Activated CD4-positive, alpha-beta T cell treated with anti-CD3 and anti-CD28 coated beads for 36 hours (primary cell): ENCODE measurements at places on chromosomes 2 and 18.

DNA sequence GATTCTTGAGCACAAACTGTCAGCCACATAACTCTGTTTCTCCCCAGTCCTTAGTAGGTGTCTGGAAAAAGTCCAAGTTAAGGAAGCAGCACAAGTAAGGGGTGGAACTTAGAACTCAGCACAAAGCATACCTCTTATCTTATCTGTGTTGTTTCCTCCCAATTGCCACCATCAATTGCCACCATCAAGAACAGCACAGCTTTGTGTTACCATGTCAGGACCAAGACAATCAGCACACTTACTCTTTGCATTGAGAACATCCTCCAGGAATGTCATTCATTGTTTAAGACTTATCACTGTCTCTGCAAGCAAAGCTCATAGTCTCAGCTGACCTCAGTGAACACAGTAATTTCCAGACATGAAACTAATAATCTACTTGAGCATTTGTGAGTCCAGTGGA is 212.7 kb upstream of the FSHR start:
- no peaks in the 10 kb centered on the region for H3K36me3 ChIP-seq
- no peaks in the 10 kb centered on the region for H3K27me3 ChIP-seq
- no peak overlapping the region for H3K4me3 ChIP-seq
- H3K4me1 ChIP-seq, result no peaks in the 10 kb centered on the region
- no peak overlapping the region for H3K27ac ChIP-seq

- H3K4me3 ChIP-seq, result no peak overlapping the region
- no peaks in the 10 kb centered on the region for H3K36me3 ChIP-seq
- H3K4me1 ChIP-seq, result no peaks in the 10 kb centered on the region
- H3K27ac ChIP-seq, result no peak overlapping the region
Measured at GRCh38 chr2:37367984-37368383, 23.6 kb downstream of the QPCT start.

DNA sequence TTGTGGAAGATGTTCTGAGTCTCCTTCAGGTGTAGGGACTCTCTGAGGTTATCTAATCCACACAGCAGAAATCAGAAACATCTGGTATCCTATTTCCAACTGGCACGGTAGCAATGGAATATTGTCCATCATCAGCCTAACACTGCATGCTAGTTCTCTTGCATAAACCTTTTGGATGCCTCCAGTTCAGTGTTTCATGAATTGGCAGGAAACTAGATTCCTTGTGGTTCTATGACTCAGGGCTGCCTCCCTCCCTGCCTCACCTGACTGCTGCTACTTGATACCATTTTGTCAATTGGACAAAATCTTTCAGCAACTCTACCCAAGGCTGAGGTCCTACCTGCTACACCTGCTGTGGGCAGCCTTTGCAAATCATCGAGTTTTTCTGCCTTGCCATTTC is 130.9 kb downstream of the TPGS2 start:
- no peak overlapping the region for H3K4me3 ChIP-seq
- H3K4me1 ChIP-seq, result no peaks in the 10 kb centered on the region
- H3K27me3 ChIP-seq, result peaks cover 6% of the 10 kb centered on the region
- no peaks in the 10 kb centered on the region for H3K36me3 ChIP-seq
- no peak for DNase-seq

GRCh38 chr2:162074928-162075688 is 1.1 kb upstream of the DPP4 start:
- H3K27me3 ChIP-seq, result peaks cover 2% of the 10 kb centered on the region
- peaks cover 43% of the 10 kb centered on the region for H3K4me1 ChIP-seq
- no peak for DNase-seq
